ENCODE measurements at places on chromosomes 11 and 22.

GRCh38 chr22:38469306-38469781, 1.4 kb downstream of the KDELR3 start:
- DNase-seq: no peak

- DNase-seq: no peak
Observed at GRCh38 chr11:85951428-85952107, 96.4 kb downstream of the CCDC83 start.

- DNase-seq: no peak
Observed at GRCh38 chr11:45805305-45806071, 539 bp downstream of the SLC35C1 start.

- DNase-seq: no peak
Observed at GRCh38 chr11:3637201-3637600, 4.6 kb downstream of the ART5 start.

DNA sequence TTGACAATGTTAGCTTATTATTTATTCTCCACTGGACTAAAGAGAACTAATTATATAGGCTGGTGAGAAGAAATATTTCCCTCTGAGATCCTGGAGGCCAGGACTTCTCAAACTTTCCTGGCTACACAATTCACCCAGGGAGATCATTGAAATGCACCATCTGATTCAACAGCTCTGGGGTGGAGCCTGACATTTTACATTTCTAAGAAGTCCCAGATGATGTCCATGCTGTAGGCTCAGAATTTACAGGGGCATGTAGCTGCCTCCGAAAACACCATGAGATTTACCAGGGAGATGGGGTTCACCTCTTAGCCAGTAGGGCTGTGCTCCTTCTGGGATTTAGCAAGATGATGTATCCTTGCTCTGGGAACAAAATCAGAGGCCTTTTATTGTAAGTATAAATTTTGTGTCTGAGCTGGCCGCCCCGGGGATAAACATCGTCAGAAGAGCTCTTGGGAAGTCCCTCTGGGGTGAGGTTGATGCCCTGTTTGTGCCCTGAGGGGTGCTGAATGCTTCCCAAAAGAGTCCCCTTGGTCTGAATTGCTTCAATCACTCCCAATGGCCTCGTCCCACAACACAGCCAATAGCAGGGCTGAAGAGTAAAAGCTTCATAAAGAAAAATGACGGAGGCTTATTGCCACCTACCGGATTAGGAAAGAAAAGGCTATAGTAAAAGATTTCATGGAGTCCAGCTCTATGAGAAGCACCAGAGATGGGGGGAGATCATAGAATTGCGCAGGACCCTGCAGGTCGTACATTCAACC, 33.4 kb upstream of the API5 start:
- peak; percentile 28 for DNase-seq

- DNase-seq: no peak
Observed at GRCh38 chr11:78244546-78245255, 56.0 kb downstream of the USP35 start.

GRCh38 chr11:47259232-47259977, 1.6 kb downstream of the NR1H3 start:
- DNase-seq: no peak

GRCh38 chr11:134574947-134575346, 162.9 kb upstream of the B3GAT1 start:
- no peak for DNase-seq

- DNase-seq: no peak
Observed at GRCh38 chr22:39414886-39415285, 15.3 kb downstream of the TAB1 start.

DNA sequence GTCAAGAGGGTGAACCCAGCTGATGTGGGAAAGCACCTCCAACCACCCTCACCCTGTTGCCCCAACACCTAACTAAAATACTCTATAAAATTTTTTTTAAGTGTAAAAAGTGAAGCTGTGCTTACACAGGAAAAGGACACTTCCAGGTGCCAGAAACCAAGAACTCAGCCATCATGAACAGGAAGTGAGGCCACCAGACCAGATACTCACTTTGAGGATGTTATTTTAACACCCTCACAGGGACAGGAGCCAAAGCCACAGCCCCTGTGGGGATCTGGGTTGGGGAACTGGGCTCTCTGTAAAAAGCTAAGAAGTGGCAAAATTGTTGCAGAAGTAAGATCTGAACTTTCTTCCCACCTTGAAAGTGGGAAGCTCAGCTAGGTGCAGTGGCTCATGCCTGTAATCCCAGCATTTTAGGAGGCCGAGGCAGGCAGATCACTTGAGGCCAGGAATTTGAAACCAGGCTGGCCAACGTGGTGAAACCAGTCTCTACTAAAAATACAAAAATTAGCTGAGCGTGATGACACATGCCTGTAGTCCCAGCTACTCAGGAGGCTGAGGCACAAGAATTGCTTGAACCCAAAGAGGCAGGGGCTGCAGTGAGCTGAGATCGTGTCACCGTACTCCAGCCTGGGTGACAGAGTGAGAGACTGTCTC, 3.8 kb downstream of the RSPH14 start:
- no peak for DNase-seq

GRCh38 chr11:3014057-3014938, 22.2 kb upstream of the NAP1L4 start:
- DNase-seq: no peak

GRCh38 chr11:127106938-127107337, 106.4 kb upstream of the KIRREL3 start:
- DNase-seq: no peak

DNA sequence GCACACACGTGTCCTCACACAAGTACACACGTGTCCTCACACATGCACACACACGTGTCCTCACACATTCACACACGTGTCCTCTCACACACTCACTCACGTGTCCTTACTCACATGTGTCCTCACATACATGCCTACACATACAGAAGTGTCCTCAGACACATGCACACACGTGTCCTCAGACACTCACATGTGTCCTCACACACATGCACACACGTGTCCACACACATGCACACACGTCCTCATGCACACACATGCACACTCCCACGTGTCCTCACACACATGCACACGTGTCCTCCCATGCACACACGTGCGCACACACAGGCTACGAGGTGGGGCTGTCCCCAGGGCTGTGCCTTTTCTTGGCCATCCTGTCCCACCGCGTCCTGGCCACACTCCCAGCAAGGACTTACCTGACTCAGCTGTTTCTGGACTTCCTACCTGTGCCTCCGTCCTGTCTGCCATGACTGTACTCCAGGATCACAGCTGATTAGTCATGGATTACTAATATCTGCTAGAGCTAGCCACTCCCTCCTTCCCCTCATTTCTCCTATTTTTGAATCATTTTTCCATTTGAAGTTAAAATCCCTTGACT, 990.2 kb downstream of the BRD1 start:
- DNase-seq: no peak

GRCh38 chr22:39598017-39598965, 27.7 kb downstream of the CACNA1I start:
- DNase-seq: no peak

GRCh38 chr11:61959114-61959513, 8.3 kb downstream of the FTH1 start:
- no peak for DNase-seq

DNA sequence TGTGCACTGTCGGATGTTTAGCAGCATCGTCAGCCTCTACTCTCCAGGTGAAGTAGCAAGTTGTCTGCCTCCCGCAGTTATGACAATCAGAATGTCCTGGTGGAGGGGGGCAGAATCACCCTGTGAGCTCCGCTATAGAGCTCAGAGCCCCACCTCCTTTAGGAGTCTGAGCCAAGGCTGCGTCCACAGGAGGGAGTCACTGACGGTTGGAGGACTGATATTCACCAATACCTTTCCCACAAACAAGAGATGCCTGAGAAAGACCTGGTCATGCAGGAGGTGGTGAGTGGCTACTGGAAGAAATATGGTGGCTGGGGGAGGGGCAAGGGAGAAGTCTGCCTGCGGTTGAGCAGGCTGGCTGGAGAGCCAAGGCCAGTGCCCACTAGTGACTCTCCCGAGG, 41.7 kb upstream of the ADA2 start:
- no peak for DNase-seq

DNA sequence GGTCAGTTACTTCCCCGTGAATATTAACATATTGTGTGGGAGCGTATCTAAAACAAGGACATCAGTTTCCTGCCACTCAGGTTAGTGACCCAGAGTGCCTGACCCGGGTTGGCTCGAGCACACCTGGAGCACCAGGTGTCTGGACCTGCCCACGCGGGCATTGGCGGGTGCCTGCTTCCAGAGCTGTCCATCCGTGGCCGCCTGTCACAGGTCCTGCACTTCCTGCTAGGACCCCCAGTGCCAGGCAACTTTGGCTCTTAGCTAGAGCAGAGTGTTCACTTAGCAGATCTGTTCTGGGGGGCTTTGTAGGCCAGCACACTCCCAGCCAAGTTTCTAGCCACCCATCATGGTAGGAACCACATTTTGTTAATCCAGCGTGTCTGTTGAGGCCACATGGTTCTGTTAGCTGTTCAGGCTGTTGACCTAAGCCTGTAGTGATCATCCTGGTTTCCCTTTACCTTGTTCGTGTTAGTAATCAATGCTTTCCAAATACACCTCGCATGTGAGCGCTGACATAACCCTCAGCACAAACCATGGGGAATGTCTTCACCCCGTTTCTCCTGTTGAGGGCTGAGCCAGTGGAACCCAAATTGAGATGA, 29.5 kb downstream of the MOV10L1 start:
- no peak for DNase-seq

GRCh38 chr11:35216962-35217678, 78.1 kb downstream of the CD44 start:
- no peak for DNase-seq

DNA sequence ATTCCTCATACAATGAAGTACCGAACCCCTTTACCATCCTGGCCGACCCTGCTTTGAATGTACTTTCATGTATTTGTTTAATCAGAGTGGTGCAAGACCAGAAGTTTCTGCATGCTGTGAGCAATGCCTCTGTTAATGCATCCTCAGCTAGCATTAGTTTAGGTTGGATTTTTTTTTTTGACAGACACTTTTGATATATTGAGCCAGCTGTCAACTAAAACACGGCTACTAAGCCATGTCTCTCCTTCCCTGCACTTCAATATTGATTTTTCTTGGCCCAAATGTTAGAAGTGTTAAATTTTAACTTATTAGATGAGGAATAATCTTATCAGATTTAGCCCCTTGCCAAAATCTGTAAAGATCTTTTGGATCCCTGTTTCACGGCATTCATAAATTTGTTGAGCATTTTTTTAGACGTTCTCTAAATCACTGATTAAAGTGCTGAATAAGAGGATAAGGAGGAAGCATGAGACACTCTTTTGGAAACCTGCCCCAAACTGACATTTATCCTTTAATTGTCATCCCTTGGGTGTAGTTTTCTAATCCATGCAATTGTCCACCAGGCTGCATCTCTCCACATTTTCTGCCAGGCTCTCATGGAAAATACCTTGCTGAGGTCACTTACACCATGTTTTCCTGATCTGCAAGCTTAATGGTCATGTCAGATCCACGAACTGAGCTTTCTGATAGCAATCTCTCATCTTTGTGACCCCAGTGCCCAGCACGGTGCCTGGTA, 130.7 kb downstream of the FEZ1 start:
- no peak for DNase-seq

DNA sequence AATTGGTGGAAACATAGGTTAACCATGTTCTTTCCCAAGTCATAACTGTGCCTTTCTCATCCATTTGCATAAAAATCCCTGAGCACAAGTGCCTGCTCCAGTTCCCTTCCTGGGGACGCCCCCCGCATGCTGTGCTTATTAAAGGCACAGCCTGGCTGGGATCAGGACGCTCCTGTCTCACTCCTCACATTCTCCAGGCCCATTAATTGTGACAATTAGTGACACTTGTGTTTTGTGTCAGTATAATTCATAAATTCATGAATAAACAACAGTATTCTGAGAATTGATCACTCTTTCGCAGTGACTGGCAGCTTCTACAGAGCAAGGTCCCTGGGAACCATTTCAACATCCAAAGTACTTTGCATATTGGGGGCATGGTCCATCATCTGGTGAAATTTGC, 1354.4 kb downstream of the TBC1D22A start:
- DNase-seq: no peak

GRCh38 chr11:6646918-6647679, 8.5 kb downstream of the DCHS1 start:
- DNase-seq: no peak

DNA sequence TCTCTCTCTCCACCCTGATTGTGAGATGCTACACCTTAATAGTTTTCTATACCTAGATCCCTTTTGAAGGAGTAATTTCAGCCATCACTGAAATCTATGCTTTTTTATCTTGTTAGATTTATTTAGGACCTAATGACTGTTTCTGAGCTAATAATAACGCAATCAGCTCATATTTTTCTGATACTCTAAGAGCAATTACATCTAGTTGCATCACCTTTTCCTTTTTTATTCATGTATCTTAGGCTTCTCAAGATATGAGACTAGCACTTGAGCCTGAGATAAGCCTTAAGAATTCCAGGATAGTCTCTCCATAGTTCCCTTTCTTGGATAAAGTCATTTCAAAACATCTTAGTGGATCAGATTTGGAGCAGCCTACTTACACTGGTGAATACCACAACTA, 25.1 kb upstream of the CAVIN3 start:
- DNase-seq: no peak

GRCh38 chr22:47197773-47198500, 435.5 kb downstream of the TBC1D22A start:
- no peak for DNase-seq

DNA sequence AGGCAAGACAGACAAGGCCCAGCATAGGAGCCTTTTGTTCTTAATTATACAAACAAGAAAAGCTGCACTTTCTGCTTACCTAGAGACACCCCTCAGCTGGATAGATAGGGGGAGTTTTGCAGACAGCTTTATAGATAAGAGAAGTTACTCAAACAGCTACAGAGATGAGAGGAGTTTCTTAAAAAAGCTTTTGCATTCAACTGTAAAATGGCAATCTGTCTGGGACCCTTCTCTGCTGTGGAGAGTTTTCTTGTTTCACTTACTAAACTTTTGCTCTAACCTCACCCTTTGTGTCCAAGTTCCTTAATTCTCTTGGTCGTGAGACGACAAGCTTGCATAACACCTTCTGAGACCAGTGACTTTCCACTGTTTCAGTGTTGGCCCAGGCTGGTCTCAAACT, 103.8 kb upstream of the CHORDC1 start:
- DNase-seq: no peak

- DNase-seq: no peak
Observed at GRCh38 chr11:126874831-126875230, 125.7 kb downstream of the KIRREL3 start.

- DNase-seq: no peak
Observed at GRCh38 chr11:96254087-96254486, 88.9 kb downstream of the MAML2 start.
